Non-pigmented ciliary epithelial cell (primary cell): ENCODE measurements at places on chromosomes 5 and 9.

GRCh38 chr9:116238225-116238624, 84.6 kb downstream of the PAPPA start:
- DNase-seq: peak; percentile 78

- no peak for DNase-seq
Observed at GRCh38 chr5:174608631-174609097, 115.7 kb upstream of the MSX2 start.

GRCh38 chr9:37514999-37515398, 29.3 kb downstream of the POLR1E start:
- no peak for DNase-seq

GRCh38 chr5:6744841-6745705, 31.8 kb downstream of the TENT4A start:
- DNase-seq: no peak

DNA sequence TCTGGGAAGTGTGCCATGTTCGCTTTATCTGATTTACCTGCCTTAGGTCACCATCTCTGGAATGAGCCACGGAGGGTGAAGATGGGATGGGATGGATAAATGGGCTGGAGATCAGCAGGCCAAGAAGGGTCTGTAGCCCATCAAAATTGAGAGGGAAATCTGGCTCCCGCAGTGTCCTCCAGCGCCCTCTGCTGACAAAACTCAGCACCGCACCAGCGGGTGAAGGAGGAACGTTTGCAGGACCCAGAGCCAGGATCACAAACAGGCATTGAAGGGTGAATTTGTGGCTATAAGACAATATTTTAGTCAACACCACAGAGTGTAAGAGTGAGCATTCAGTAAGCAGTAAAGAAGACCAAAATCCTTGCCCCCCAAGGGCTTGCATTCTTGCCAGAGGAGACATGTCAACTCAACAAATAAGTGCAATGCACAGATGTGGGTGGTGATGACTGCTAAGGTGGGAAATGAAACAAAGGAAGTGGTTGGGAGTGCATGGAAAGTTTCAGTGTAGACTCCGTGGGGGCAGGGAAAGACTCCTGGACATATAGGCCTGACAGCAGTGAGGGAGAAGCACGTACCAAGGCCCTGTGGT, 124.4 kb downstream of the TENT4A start:
- no peak for DNase-seq

GRCh38 chr5:13585324-13585723, 359.2 kb downstream of the DNAH5 start:
- DNase-seq: no peak

DNA sequence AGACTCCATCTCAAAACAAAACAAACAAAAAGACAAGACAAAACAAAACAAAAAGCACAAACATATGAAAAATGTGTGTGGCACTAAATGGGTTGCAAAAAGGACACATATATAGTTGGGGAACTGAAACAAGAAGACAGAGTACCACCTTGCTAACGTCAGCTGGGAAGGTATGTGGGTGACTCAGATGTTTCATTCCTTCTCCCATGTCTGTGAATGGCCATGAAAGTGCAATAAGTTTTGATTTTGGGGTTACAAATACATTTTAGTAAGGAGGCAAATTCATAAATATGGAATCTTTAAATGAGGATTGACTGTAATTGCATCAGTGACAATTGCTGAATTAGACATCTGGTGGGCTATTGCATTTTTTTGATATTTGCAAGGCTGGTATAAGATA, 81.6 kb upstream of the KLF4 start:
- DNase-seq: no peak

DNA sequence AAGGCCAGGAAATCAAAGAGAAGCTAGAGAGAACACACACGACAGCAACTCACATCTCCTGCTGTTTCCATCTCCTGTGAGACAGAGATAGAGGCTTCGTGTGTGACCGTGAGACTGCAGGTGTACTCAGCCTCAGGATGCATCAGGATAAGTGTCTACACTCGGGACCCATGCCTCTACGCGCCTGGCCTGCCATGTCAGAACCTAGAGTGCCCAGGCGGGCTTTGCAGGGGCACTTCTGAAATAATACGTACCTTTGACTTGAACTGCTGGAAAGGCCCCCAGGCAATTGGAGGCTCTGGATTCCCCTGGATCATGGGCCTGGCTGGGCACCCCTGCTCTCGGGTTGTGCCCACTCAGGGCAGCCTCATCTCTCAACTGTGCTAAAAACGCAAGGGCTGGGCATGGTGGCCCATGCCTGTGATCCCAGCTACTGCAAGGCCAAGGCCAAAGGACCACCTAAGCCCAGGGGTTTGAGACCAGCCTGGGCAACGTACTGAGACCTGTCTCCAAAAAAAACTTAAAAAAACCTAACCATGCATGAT, 13.0 kb downstream of the CLPTM1L start:
- DNase-seq: no peak

DNA sequence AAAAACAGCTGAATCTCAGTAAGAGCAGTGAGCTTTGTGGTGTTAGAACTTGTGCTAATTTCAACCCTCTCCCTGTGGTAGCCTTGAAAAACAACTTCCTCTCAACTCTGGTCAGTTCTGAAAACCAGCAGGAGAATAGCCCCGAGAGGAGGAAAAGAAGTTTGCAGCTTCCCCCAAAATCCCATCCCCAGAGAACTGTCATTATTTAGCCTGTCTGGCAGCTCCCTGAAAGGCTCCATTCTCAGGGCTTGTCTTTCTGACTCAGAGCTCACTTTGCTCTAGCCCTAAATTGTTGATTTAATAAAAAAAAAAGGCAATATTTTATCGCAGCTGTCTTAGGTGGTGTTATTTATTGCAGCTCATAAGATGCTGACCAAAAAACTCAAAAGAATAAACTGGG, 11.4 kb upstream of the SLC45A2 start:
- no peak for DNase-seq

DNA sequence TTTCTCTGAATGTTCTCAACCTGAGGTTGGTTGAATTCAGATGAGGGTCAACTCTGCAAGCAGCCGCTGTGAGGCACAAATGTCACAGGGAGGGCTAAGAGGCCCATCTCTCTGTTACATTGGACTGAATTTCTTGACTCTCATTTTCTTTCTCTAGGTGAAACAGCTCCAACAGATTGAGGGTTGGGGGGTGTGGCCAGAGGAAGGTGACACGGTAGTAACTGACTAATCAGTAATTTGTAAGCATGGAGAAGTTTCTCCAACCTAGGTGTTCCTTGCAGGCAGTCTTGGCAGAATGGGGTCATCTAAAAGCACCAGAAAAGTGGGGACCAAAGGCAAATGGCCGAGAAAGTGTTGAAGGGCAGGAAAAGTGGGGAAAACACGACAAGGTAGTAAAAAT, 16.8 kb downstream of the CCT5 start:
- DNase-seq: no peak

GRCh38 chr5:32394981-32395380, 49.6 kb downstream of the ZFR start:
- no peak for DNase-seq

- no peak for DNase-seq
Observed at GRCh38 chr9:136160995-136161610, 42.4 kb upstream of the TMEM250 start.
